Retinal pigment epithelial cell (primary cell): ENCODE measurements at places on chromosomes 16 and 17.

DNA sequence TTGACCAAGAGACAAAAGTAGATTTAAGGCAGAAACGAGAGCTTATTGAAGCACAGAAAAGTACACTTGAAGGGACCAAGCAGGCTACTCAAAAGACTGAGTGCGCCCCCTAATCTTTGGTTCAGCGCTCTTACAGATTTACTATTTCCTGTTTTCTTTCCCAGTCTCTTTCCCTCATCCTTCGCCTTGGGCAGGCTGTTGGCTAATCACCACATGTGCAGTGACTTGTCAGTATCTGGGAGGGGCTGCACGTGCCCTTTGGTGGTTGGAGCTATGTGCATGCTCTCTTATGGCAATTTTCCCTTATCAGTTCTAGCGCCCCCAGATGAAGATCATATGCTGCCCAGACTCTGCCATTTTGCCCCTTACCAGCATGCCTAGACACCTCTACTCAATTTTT, 35.4 kb upstream of the SHISA6 start:
- DNase-seq: no peak

GRCh38 chr16:89924297-89924924, 1.3 kb downstream of the TUBB3 start:
- DNase-seq: no peak

DNA sequence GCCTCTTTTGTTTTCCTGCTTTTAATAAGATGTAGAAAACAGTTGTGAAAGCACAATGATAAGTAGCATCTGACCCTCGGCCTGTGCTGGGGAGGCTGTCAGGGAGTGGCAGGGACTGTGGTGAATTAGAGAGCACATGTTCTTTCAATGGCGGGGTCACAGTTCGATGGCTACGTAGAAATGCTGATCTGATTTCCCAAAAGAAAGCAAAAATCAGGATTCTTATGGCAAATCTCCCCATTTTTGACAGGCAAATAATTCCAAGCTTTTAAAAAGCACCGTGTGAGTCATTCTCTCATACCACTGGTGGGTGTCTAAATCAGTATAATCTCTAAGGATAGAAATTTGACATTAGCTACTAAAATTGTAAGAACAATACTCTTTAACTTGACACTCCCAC, 4.2 kb upstream of the MAPK7 start:
- no peak for DNase-seq

- DNase-seq: no peak
These were observed 8.5 kb downstream of the GAA start for GRCh38 chr17:80109713-80110446.

GRCh38 chr17:61302953-61303816, 96.5 kb upstream of the TBX2 start:
- DNase-seq: no peak

GRCh38 chr16:75237398-75238131, 13.9 kb downstream of the BCAR1 start:
- no peak for DNase-seq

- no peak for DNase-seq
These were observed at the start of gene MLX for GRCh38 chr17:42566883-42567573. TSS of gene MLX (plus strand) at chr17:42567100. CDS start at chr17:42567125, 25 bp downstream.

DNA sequence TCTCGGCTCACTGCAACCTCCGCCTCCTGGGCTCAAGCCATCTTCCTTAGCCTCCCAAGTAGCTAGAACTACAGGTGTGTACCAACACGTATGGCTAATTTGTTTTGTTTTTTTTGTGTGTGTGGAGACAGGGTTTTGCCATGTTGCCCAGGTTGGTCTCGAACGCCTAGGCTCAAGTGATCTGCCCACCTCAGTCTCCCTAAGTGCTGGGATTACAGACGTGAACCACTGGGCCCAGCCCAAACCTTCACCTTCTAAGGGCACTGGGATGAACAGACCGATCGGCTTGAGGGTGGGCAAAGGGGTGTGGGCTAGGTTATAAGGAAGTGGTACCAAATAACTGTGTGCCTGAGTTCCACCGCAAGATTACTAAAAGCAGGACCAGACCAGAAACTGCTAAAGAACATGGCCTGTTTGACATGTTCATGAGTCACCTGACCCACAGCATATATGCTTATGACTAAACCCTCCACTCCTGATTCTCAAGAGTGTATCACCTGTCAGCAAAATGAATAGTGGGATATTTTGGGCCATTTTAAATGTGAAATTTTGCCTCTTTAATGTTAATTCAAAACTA, 8.1 kb downstream of the TMEM97 start:
- DNase-seq: no peak

DNA sequence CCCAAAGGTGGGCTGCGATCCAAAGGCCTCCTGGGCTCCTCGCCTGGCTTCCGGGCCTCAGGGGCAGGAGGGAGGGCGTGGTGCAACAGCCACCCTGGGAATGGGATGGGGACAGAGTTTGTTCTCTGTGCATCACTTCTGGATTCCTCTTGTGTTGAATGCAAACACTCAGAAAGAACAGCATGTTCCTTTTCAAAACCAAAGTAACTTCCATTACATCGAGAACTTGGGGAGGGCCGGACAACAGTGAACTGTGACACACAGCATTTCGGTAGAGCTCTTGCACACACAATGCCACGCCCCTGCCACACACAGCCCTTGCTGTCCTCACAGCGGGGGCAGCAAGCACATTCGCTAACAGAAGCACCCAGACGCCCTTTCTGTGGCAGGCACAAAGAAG, 36.1 kb upstream of the FASN start:
- DNase-seq: no peak
